Activated naive CD4-positive, alpha-beta T cell treated with anti-CD3 and anti-CD28 coated beads, Interleukin-2, amount 50 U/mL, for 16 hours (primary cell): ENCODE measurements at places on chromosomes 2 and 18.

DNA sequence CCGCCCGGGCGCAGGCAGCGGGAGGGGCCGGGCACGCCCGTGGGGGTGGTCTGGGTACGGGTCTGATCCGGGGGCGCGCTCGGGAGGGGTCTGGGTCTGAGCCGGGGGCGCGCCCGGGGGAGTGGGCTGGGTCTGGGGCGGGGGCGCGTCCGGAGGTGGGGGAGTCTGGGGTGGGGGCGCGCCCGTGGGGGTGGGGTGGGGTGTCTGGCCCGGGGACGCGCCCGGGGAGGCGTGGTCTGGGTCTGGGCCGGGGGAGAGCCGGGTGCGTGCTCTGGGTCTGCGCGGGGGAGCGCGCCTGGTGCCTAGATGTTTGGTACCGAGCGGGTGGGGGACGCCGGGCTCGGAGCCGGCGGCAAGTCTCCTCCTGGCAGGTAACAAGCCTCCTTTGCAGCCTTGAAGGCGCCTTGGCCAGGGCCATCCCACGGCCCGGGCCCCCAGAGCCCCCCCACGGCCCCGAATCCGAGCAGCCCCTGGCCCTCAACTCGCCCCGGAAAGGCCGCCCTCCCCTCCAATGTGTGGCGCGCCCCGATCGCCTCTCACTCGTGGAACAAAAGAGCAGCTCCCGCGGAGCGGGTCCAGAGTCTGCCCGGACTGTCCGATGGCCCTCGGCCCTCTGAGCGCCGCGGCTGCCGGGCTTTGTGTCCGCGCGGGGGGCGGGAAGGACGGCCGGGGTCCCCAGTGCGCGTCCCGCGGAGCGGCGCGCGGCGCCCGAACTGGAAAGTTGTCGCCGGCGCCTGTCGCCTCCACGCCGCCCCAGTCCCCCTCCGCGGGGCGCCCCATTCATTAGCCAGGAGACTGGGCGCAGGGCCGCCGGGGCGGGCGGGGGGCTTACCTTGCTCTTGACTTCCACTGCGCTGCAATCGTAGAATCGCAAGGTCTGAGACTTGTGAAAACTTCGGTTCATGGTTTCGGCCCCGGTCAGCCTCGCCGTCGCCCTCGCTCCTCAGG, 595 bp downstream of the PARD6G start:
- no peak for DNase-seq

GRCh38 chr2:168935810-168936581, 34.9 kb downstream of the G6PC2 start:
- no peak for DNase-seq

DNA sequence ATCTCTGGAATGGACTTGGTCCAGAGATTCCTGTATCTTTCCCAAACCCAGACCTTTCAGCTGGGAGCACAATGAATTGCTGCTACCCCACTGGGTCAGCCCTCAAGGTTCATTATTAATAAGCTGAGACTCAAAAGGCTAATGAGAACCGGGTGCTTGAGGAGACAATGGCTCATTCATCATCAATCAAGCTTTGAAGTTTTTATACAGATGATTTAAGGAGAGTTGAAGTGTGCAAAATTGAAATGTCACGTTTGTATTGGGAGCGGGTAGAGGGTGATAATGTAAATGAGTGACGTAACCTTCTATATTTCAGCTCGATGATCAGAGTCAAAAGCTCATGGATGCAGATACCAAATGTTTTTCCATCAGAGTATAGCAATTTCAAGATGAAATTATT, 744.9 kb downstream of the ERBB4 start:
- DNase-seq = no peak

DNA sequence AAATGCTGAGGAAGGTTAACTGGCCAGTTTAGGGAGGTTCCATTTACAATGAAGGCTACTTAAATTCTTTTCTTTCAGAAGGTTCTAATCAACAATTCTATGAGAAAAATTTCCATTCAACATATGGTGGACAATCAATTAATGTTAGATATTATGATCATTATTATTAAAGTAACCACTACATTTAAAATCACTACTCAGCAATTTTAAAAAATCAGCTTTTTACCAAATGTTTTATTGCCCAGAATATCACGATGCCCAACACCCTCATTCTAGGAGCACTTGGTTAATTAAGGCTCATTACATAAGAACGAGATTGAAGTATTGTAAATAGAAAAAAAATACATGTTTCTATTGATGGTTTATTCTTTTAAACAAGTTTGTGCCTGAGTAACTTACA, 396.1 kb downstream of the NRXN1 start:
- DNase-seq = no peak

GRCh38 chr18:51149670-51150069, 47.8 kb downstream of the MEX3C start:
- DNase-seq = no peak

DNA sequence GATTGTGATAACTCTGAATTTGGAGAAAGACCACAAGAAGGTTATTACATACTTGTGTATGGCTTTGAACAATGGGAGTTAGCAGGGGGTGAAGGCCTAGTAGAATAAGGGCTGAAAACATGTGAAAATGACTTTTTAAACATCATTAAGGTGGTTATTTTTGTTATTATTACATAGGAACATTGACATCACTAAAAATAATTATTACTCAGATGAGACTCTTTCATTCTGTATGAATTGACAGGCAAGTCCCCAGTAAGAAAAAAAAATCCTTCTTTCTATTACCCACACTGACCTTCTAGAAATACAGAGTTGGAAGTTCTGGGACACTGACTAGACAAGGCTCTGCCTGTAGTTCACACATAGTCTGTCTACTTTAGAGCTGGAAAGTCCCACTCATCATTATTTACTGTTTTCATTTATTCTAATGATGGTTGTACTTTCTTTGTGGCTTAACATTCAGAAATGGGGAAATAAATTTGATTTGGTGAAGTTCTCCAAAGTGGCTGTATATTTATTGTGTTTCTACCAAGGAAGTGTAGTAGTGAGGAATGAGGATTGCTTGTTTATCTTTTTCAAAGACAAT, 219.6 kb upstream of the EPAS1 start:
- DNase-seq = no peak

- DNase-seq = no peak
Observed at GRCh38 chr2:8279506-8279905, 402.4 kb upstream of the ID2 start.

DNA sequence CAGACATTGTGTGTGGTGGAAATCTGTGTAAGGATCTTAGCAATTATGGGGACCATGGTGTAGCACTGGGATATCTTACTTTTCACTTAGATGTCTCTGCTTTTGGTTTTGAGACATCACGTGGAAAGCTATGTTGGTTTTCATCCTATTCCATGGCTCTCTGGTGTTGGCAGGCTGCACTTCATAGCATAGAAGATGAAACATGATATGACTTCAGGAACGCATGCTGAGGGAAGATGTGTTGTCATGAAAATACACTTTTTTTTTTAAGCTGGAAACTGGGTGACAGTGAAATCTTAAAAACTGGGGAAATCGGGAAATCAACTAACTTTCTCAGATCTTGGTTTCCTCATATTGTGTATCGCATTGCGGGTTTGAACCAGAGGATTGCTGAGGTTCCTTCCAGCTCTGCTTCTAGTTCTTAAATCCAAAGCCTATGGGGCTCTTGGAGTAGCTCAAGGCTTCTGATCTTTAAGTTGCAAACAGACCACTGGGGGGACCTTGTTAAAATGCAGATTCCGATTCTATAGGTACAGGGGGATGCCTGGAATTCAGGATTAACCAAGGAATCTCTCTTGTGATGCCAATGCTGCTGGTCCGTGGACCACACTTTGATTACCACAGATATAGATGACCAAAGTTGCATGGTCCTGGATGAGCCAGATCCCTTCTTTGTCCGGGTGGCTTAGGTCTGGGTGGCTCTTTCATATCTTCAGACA, 160.7 kb downstream of the SH3RF3 start:
- no peak for DNase-seq

DNA sequence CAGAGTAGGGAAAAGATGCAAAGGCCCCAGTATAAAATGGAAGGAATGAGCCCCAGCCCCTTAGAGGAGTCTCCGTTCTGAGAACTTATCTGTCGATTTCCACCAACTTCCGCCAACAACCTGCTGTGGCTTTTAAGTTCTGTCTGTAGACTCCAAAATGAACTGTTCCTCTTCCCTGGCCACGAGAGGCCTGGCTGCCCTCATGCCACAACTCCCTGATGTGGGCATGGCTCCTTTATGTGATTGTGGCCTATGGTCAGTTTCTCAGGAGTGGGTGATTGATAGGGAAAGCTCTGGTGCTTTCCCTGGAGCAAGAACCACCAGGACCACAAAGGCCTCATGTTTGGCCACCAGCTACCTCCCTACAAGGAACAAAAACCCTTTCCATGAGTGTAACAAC, 18.8 kb upstream of the CD207 start:
- DNase-seq = no peak
